ENCODE measurements at places on chromosomes 2 and 18.

GRCh38 chr18:76980663-76981395, 151.8 kb downstream of the MBP start:
- DNase-seq: no peak

DNA sequence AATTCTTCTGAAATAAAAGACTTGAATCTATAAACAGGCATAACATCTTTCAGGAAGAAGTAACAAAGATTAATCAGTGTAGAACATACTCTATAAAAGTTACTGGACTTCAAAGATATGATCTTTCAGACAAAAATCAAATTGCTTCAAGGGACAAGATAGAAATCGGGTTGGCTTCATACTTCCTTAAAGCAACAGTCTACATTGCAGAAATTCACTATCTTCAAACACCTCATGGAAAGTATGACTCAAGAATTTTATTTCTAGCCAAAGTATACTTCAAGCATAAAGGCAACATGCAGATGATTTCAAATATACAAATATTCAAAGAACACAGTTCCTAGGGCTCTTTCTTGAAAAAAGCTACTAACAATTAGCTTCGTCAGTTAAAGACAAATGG, 240.7 kb downstream of the SRBD1 start:
- no peak for DNase-seq

DNA sequence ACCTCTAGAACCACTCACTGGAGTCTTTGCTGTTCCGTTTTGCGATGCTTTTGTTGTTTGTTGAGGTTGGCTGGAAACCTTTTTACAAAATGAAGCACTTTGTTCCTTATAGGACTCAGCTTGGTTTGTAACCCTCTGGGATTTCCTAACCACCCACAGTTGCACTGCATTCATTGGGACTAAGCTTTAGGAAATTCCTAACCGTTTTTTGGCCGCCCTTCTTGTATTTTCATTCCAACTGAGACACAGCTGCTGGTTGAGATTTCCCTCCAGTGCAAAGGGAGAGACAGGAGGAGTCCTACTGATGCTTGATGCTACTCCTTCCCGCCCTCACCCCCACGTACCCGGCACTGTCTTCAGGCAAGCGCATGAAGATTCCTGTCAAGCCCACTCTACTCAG, 6.1 kb upstream of the DIPK1C start:
- DNase-seq: no peak

- no peak for DNase-seq
Measured at GRCh38 chr2:181165199-181165868, 184.9 kb downstream of the UBE2E3 start.

- DNase-seq: no peak
Measured at GRCh38 chr2:102110596-102111334, 31.8 kb upstream of the IL1R1 start.

- DNase-seq: no peak
Measured at GRCh38 chr18:30781601-30782000, 260.9 kb downstream of the DSC3 start.

DNA sequence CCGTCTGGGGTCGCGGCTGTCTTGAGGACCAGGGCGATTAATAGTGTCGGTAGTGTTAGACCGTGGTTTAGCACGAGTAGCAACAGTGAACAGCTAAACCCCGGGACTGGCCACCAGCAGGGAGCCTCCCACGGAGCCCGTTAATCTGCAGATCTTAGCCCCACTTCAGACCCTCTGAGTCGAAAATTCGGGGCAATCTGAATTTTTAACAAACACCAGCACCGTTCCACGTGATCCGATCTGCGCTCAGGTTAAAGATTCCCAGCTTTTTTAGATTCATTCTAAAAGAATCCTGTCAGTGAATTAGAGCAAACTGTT, 479 bp upstream of the ATP5F1A start:
- no peak for DNase-seq

GRCh38 chr18:12455496-12455895, 47.8 kb downstream of the PRELID3A start:
- no peak for DNase-seq

DNA sequence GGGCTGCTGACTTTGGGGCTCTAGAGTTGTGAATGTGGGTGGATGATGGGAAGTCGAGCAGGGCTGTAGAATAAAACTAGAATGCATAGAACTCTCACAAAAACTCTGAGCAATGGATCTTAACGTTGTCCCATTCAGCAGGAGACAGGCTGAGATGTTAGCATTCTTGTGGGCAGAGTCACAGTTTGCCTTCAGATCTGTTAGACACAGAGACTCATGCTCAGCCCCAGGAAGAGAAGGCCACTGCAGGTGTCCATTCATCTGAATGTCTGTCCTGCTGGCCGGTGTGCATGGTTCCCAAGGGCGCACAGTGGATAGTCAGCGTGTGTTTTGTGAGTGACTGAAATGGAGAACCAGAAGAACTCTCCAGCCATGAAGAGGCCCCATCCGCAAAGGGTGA, 111.3 kb downstream of the TSN start:
- no peak for DNase-seq

- DNase-seq: no peak
Measured at GRCh38 chr2:169759987-169760386, 26.4 kb downstream of the KLHL23 start.

DNA sequence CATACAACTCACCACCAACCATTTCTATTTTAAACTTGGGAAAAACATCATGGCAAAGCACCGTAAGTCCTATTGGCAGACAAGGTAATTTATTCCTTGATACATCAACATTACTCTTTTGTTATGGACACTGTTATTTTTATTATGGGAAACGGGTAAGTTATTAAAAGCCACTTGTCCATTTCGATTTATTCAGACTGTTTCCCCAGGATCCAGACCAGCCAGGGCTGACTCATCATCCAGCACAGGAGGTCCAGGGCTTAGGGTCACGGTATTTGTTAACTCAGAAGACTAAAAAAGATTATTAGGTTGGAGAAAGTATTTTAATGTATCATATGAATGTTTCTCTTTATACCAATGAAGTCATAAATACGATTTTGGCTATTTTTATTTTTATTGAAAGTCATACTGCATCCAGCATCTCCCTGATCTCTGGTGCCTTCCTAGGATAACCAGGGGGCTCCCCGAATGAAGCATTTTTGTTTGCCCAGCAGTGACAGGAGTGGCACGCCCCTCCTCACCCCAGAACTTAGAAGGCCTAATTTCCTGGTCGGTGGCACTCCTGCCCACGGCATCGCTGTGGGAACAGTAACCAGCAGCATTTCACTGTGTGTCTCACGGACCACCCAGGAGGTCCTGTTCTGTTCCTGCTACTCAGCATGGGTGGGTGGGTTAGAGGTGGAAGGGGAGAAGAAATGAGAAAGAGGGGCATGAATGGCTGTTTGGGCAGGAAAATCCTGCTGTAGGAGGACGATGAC, 446.1 kb downstream of the EIPR1 start:
- no peak for DNase-seq

- no peak for DNase-seq
Measured at GRCh38 chr2:26581266-26581990, 59.7 kb downstream of the CIB4 start.

- DNase-seq: no peak
Measured at GRCh38 chr2:181461056-181461997, 4.1 kb downstream of the ITGA4 start.

DNA sequence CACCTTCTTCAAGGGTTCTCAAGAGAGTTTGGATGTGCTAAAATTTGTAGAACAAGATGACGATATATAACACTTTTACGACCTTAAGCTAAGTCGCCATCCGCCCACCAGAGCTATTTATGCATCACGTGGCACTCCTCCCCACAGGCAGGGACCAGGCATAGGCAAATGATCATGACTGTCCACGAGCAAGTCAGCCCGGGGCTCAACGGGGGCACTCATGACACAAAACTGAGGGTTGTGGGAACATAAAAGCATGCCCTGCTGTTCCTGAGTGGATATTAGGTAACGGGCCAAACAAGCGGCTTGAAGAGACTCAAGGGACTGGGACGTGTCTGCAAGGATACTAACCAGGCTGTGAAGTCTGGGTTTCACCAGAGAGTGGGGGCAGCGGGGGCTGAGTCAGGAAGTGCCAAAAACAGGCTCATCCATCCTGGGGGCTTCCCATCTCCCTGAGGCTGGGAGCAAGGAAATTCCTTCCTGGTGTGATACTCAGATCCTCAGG, 58.1 kb downstream of the FAM178B start:
- no peak for DNase-seq

DNA sequence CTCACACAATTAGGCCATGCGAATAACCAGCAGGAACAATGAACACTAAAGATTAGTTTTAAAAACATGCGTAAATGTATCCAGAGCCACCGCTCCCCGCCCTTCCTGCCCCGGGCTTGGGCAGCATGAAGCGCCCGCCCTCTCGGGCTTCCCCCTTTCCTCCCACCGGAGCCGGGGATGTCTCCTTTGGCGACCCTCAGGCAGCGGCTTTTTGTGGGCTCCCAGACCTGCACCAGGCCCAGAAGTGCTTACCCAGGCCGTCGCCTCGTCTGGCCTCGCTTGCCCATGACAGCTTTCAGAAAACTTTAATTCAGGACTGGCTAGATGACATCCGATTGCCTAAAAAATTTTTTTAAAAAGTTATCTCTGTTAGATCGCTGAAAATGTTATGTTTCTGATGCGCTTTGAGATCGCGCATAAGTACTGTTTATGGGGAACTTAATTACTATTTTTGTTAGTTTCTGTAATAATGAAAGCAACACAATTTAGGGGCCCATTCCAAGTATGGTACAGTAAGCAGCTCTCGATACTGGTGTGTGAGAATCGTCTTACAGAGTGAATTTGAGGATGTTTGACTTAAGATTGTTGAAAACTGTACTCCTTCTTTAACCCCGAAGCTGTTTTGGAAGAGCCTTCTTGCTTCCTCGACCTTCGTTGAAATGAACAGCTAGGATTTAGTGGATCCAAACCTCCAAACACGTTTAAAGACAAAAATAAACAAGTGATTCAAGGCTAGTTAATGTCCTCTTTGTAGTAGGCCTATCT, 1.1 kb downstream of the MAP3K20 start:
- no peak for DNase-seq

- DNase-seq: no peak
Measured at GRCh38 chr2:29239209-29239960, 124.2 kb downstream of the CLIP4 start.

- no peak for DNase-seq
Measured at GRCh38 chr2:31075941-31076590, 62.2 kb downstream of the GALNT14 start.

GRCh38 chr2:149180226-149180875, 141.9 kb downstream of the LYPD6B start:
- no peak for DNase-seq

GRCh38 chr2:18721038-18721922, 131.9 kb upstream of the NT5C1B start:
- DNase-seq: no peak

DNA sequence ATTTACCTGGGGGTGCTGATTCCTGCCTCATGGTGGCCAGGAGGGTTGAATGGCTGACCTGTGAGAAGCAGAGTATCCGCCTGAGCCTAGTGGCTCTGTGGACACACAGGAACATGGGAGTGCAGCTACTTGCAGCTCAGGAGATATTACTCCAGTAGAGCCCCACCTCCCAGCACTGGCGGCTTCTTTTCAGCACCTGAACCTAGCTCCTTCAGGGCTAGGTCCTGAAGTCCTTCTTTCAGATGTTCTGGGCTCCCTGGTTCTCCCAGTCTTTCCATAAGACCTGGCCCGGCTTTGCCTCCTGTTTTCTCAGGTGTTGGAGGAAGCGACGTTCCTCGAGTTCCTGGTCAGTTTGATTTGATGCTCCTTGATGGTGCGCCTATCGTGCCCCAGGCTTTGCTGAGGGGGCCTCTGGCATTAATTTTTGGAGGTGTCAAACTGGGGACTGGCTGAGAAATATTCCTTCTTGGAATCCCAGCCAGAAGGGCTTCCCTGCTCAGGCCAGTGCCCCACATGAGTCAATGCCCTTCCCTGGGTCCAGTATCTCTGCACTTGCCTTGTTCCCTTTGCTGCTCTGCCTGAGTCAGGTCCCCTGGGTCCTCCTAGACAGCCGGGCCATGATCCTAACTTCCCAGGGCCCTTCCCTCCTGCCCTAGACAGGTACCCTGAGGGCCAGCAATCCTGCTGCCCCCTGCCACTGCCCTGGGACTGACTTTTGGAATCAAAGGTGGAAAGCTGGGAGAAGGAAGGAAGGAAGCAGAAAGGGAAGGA, 110.7 kb upstream of the HAAO start:
- DNase-seq: no peak

DNA sequence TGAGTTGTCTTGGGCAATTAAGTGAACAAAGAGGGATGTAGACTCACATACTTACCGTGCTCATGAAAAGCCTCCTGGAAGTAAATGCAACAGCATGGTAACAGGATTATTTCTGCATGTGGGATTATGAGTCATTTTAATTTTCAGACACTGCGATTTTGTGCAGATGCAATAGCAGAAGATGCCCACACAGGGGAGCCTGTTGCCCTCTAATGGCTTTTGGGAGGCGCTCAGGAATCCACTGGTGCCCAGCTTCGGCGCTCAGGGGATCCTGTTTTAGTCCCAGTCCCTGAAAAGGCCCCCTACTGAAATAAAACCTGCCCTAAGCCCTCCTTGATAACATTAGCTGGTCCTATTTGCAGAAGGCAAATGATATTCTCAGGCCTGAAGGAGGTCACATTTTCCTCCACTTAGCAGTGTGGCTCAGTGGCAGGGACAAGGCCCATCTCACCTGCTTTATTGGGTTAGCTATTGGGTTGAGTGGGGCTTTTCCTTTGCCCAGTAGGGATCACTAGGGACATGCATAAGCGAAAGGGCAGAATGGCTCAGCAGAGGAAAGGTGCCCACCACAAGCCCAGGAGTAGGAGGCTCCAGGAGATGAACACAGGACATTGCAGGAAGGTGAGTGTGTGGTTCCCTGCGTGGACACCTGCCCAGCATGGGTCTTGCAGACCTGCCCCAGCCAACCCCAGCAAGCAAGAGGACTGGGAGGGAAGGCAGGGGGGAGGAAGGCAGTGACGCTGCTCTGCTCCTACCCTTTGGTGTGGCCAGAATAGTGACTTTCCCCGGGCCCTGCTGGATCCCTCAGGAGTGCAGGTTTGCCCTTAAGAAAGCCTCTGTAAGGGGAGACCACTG, 26.5 kb upstream of the KCNS3 start:
- no peak for DNase-seq

- DNase-seq: no peak
Measured at GRCh38 chr2:22377268-22377667, 1007.7 kb upstream of the KLHL29 start.

DNA sequence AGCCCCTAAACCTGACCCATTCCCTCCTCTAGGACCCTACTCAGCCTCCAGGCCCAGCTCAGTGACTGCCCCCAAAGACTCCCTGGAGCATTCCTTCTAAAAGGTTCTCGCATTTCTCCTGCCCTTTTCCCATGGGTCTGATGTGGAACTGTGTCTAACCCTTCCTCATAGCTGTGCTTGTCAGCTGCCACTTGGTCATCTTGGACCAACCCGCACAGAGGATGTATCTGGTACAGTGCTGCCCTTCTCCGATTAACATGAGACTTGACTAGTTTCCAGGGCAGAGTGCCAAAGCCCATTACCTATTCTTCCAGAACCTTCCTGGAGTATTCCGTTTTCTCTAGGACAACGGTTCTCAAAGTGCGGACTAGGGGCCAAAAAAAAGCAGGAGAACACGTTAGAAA, 518 bp upstream of the NFU1 start:
- no peak for DNase-seq

Data from naive thymus-derived CD4-positive, alpha-beta T cell (primary cell).